ENCODE measurements at places on chromosomes 5 and 9.
A peak's percentile ranks its signal among the peaks of the same experiment; 100 is the strongest.

GRCh38 chr9:82972446-82972845, 90.5 kb downstream of the RASEF start:
- DNase-seq, result no peak

GRCh38 chr9:89154651-89155336, 23.8 kb downstream of the SHC3 start:
- DNase-seq, result peak; percentile 10

DNA sequence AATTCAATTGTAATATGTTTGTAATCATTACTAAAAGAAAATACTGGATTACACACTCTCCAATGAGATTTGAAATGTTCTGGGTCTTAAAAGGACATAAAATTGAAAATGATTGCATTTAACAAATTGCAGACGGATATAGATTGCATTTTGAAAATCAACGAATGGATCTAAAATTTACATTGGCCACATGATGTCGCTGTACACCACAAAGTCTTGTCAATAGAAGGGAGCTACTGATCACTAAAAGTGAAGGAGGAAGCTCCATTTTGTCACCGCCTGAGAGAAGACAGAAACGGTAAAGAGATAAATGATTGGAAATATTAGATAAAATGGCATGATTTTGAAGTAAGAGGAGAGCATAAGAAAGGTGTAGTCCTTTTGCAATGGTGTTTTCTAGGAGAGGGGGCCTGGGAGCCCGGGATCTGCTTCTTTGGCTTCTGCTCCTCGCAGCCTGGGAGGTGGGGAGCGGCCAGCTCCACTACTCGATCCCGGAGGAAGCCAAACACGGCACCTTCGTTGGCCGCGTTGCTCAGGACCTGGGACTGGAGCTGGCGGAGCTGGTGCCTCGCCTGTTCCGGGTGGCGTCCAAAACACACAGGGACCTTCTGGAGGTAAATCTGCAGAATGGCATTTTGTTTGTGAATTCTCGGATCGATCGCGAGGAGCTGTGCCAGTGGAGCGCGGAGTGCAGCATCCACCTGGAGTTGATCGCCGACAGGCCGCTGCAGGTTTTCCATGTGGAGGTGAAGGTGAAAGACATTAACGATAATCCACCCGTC, at the start of gene PCDHA1:
TSS of gene PCDHA1 (plus strand) at position 236 of the 782 bp plus-strand sequence.
- no peak for DNase-seq

GRCh38 chr9:123360161-123361085, 4.4 kb downstream of the CRB2 start:
- DNase-seq, result peak; percentile 13

- DNase-seq, result no peak
Observed at GRCh38 chr9:20670395-20670794, 13.7 kb upstream of the FOCAD start.

DNA sequence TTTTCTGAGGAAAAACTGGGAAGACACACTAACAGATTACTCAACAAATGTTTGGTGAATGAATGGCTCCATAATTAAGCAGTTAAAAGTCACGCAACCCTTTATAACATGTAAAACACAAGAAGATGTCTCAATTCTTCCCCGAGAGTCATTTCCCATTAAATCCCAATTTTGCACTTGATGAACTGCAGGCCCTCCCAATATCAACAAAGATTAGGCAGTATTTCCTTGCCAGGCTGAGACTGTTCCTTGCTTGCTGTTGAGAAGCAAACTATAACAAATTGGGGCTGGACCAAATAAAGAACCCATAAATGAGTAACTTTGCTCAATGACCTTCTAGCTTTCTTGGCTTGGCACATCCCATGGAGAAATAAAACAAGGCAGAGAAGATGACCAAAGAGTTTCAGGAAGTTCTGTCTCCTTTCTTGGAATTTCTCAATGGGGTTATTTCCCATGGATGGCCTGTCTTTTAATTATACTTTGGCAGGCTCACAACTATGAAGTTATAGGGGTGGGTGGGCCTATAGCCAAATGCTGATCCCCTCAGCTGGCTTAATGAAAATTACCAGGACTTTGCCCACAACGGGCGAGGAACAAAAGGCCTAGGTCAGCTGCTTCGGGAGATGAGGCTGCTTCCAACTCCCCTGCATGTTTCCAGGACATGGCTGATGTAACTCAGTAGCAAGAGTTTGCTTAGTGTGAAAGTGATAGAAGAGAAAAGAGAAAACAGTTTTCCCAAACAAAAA, 243.1 kb upstream of the RFX3 start:
- DNase-seq, result no peak

GRCh38 chr5:107815109-107815508, 144.4 kb upstream of the EFNA5 start:
- no peak for DNase-seq

GRCh38 chr5:57650360-57651069, 167.9 kb upstream of the ACTBL2 start:
- peak; percentile 28 for DNase-seq

GRCh38 chr5:38347896-38348295, 89.5 kb downstream of the EGFLAM start:
- no peak for DNase-seq

DNA sequence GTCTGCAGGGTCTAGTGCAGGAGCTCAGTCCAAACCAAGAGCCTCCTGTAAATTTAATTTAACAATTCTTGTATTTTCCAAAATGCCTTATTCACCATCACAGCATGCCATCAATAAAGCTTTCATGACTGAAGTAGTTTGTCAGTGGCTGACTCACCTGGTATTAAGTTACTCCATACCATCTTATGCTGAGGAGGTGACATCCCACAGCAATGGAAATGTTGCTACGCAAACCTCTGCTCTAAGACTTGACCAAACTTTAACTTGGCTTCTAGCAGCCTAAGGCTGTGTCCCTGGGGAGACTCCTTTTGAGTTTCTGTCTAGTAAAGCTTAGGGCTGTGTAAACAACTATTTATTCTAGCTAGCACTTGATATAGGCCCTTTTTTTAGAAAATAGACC, 1231.3 kb upstream of the CDH18 start:
- DNase-seq, result no peak

DNA sequence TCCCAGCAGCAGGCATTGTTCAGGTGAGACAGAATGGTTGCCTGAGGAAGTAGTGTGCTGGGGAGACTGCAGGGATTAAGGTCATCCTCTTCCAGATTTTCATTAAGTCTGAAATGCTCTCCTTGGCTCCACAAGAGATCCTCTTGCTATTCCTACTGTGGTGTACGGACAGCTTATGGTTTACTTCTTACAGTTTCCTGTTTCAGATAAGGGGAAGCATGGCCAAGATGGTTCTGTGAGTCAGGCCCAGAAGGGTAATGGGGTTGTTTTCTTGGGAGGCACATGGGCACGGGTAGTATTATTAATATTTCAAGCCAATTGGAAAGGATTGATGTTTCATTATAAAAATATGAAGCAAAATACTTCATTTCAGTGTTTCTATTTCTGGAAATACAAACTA, 42.9 kb downstream of the GLRX start:
- DNase-seq, result no peak

Measured in CD4-positive, alpha-beta T cell treated with Interleukin-21 for 1 hour (primary cell).